ENCODE measurements at places on chromosomes 6 and 20.

GRCh38 chr6:151452750-151453427, 963 bp upstream of the RMND1 start:
- DNase-seq, result no peak

DNA sequence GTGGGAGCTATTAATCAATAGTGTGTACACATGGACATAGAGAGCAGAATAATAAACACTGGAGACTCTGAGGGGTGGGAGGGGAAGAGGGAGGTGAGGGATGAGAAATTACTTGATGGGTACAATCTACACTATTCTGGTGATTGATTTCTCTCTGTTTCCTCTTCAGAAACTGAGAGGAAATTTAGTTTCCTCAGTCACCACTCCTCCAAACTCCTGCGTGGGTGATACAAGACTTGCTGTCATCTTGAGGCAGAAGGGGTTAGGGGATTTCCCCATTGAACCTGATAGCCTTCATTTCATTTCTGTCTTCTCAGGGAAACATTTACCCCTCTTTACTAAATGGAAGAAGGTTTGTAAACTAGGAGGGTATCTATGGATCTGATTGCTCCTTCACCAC, 84.3 kb upstream of the ESR1 start:
- no peak for DNase-seq

DNA sequence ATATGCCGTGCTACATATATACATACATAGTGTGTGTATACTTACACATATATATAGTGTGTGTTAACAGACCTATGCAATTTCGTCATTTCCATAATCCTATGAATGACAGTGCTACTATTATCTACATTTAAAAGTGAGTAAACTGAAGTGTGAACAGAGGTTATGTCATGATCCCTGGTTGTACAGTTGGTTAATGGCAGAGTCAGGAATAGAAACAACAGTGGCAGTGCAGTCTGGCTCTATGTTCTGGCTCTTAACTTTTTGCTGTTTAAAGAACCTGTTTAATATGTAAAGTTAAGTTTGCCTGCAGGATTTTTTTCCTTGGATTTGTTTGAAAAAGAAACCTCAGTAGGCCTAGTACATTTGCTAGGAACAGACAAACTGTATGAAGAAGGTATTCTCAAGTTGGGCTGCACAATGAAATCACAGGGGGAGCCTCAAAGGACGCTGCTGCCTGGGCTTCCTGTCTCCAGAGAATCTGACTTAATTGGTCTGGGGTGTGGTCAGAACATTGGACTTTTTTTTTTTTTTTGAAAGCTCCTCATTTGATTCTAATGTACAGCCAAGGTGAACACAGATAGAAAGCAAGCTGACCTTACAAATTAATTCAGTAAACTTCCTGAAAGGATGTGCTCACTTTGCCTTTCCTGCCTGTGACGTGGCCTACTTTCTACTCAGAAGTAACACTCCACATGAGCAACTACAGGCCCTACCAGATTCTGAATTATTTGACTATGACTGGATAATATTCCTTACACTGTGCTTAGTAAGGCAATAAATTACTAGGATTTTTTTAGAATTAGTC, 29.4 kb downstream of the PLCB1 start:
- no peak for DNase-seq

DNA sequence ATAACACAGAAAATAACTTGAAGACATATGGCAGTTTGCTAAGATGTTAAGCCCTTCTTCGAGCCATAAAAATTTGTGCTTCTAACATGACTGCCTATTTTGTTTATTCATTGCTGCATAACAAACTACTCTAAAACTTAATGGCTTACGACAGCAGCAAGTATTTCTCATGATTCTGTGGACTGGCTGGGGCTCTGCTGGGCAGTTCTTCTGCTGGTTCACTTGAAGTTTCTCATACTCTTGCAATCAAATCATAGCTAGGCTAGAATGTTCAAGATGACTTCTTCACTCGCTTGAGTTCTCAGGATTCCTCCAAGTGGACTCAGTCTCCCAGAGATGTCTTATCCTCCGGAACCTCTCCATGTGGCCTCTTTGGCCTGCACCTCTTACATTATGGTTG, 33.4 kb downstream of the CENPW start:
- no peak for DNase-seq

DNA sequence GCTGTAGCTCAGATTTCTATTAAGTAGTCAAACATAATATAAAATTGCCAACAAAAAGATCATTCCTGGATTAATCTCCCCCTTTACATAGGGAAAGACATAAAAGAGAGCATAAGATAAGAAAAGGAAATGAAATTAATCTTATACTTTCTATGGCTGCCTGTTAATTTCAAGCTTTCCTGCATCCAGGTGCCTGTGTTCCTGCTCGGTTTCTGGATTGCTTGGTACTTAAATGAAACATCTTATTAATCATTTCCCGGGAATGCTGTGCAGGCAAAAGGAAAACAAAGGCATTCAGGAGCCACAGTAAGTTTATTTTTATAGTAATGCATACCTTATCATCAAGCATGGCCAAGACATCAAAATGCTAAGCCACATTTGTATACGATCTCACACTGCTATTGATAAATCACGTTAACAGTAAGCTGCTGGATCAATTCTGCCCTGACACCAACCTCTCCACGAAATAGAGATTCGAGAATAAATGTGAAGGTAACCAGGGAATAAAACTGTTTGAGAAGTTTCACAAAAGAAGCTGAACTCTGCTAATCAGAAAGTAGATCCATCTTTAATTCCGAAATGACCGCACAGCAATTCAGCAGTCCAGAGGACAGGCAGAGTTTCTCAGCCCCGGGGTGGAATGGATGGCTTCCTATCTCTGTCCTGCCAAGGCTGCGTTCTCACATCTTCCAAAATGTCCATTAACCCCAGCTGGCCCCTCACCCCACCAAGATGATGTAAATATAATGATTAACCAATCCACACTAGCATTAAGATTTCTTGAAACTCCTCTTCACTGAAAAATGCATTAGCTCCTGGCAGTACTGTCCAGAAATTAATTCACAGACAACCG, 32.6 kb upstream of the APCDD1L start:
- no peak for DNase-seq

- no peak for DNase-seq
Measured at GRCh38 chr6:4402477-4402976, 267.2 kb upstream of the ECI2 start.

GRCh38 chr6:42269553-42269952, 51.9 kb upstream of the MRPS10 start:
- peak; percentile 17 for DNase-seq

- DNase-seq, result no peak
Measured at GRCh38 chr20:14568701-14569100, 231.3 kb upstream of the FLRT3 start.

GRCh38 chr6:136541395-136541794, 8.8 kb downstream of the MAP7 start:
- no peak for DNase-seq

DNA sequence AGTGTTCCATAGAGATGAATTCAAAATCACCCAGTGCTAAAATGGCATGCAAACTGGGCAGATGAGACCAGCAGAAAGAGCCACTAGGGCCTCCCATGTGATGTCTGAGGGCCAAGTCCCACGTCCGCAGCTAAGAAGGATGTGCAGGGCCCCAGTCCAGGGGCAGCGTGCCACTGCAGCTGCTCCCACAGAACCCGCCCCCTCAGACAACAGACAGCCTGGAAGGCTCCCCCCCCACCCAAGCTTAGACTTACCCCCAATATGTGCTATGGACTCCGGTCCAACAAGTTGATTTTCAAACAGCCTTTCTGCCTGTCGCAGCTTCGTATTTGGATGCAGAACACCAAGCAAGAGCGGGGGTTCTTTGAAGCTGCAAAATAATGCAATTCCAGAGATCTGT, 14.0 kb downstream of the APMAP start:
- DNase-seq, result no peak

DNA sequence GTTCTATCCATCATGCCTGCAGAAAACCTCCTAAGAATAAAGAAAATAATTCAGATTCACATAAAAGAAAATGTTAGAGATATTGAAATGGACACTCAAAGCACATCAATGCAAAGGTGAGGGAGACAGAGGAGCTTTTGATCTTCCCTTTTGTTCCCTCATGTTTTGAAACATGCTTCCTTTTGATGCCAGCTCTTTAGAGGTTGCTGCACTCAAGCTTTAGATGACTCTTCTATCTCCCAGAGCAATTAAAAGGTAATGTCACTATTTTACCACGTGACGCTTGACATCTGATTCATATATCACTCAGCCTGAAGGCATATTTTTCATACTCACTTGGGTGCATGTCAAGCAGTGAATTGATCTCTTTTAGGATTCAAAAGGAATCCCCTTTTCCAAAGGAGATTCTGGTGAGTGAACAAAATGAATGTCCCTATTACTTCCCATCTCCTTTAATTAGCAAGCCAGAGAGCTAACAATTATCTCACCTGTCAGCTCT, 1026.7 kb downstream of the KIF16B start:
- DNase-seq, result no peak

DNA sequence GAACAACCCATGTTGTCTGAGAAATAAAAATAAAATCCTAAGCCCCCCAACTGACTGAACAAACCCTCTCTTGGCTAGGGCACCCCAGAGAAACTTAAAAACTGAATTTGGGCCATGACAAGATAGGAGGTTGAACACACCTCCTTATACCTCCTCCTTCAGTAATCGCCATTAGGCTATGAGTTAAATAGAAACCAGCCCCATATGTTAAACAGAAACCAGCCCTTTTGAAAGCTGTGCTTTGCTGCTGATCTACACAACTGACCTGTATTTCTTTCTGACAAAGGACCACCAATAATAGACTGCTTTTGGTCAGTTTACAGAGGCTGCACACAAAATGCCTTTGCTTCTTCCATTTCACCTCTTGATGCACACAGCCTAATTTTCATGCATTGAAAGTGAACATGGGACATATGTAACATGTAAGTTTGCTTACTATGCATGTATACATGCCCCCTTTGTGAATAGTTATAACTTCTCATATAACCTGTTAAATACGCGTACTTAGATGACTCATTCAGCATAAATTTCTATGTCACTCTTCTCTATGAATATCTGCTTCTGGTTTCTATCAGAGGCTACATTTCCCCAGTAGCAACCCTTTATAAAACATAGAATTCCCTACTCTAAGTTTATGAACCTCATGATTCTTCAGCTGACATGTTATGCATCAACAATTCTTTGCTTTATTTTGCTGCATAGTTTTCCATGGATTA, 462.9 kb downstream of the COL12A1 start:
- no peak for DNase-seq

- DNase-seq, result no peak
Measured at GRCh38 chr6:148758492-148758891, 11.7 kb downstream of the UST start.

GRCh38 chr6:130520801-130521200, 155.0 kb downstream of the TMEM200A start:
- DNase-seq, result no peak

DNA sequence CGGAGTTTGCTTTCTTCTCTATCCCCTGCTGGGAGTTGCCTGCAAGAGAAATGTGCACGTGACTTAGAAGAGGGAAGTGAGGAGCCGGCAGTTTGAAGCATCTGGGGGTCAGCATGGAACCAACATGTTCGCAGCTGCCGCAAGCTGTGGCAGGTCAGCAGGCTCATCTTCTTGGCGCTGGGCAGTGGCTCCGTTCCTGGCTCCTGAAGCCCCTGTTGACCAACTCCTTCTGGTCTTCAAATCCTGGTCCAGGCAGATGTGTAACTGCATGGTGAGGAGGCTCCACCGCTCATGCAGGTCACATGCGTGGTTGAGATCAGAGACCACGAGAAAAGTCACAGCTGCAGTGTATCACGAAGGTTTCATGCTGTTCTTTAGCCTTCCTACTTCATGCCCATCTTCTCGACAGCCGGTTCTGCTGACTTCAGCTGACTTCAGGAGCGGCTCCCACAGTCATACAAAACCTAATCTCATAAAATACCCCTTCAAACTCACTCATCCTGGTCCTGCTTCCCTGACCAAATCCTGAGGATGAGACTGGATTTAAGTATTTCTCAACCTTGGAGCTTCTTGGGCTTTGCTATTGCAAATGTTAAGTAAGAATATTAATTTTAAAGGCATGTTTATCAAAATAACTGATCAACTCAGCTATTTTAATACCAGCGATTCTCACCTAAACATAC, 44.9 kb upstream of the BCAS1 start:
- DNase-seq, result no peak
